Trophoblast cell (in vitro differentiated cells and primary cell): ENCODE measurements at places on chromosomes 12 and 14.

DNA sequence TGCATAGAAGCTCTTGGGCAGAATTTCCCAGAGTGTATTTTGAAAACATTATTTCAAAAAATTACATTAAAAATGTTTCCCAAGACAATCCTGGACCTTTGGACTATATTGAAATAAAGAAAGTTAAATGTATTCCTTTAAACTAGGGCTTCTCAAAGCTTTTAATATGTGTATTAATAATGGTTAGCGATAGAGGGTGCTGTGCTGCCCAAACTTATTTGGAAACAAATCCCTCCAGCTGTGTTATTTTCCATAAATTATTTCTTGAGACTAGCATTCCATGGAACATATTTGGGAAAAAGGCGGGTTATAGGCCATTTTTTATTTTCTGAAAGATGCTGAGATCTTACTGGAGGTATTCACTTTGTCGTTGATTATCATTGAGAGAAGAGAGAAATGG lies 397.8 kb upstream of the MIS18BP1 start:
- DNase-seq: no peak
- no peak overlapping the region for H3K4me3 ChIP-seq
- H3K27ac ChIP-seq: no peak overlapping the region
- no peaks in the 10 kb centered on the region for H3K27me3 ChIP-seq
- H3K36me3 ChIP-seq: no peaks in the 10 kb centered on the region

- H3K27ac ChIP-seq: no peak overlapping the region
- H3K4me1 ChIP-seq: peaks cover 5% of the 10 kb centered on the region
- no peaks in the 10 kb centered on the region for H3K27me3 ChIP-seq
- no peak overlapping the region for H3K4me3 ChIP-seq
- H3K36me3 ChIP-seq: no peaks in the 10 kb centered on the region
- DNase-seq: no peak
Observed at GRCh38 chr12:52392465-52393007, 7.1 kb upstream of the KRT84 start.

GRCh38 chr12:128190052-128190451 lies 76.9 kb upstream of the TMEM132C start:
- no peak for DNase-seq
- no peaks in the 10 kb centered on the region for H3K36me3 ChIP-seq
- H3K27me3 ChIP-seq: no peaks in the 10 kb centered on the region
- no peak overlapping the region for H3K27ac ChIP-seq
- no peaks in the 10 kb centered on the region for H3K4me1 ChIP-seq
- no peak overlapping the region for H3K4me3 ChIP-seq

DNA sequence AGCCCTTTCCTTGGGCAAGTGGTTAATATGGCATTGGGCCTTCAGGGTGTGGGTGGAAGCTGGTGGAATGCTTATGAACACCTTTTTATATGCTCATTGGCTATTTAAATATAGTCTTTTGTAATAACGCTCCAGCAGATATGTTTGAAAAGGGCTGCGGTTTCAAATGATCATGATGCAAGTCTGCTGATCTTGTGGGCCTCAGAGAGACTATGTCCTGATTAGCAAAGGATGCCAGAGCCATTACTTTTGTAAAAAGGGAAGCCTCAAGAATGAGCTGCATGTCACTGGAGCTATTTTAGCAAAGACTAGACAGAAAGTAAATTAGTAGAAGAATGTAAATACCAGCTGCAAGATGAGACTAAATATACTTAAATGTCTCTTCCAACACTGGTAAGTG lies 200.5 kb downstream of the GXYLT1 start:
- H3K36me3 ChIP-seq: no peaks in the 10 kb centered on the region
- no peak for DNase-seq
- H3K4me1 ChIP-seq: no peaks in the 10 kb centered on the region
- H3K27me3 ChIP-seq: no peaks in the 10 kb centered on the region
- no peak overlapping the region for H3K4me3 ChIP-seq

GRCh38 chr12:4114986-4115385 lies 158.6 kb upstream of the CCND2 start:
- no peaks in the 10 kb centered on the region for H3K27me3 ChIP-seq
- peaks cover 24% of the 10 kb centered on the region for H3K4me1 ChIP-seq
- no peak for DNase-seq
- H3K4me3 ChIP-seq: no peak overlapping the region

GRCh38 chr14:63928744-63929174 lies 76.0 kb downstream of the SYNE2 start:
- H3K36me3 ChIP-seq: no peaks in the 10 kb centered on the region
- H3K27ac ChIP-seq: no peak overlapping the region
- no peaks in the 10 kb centered on the region for H3K4me1 ChIP-seq
- H3K27me3 ChIP-seq: no peaks in the 10 kb centered on the region
- DNase-seq: no peak
- no peak overlapping the region for H3K4me3 ChIP-seq

DNA sequence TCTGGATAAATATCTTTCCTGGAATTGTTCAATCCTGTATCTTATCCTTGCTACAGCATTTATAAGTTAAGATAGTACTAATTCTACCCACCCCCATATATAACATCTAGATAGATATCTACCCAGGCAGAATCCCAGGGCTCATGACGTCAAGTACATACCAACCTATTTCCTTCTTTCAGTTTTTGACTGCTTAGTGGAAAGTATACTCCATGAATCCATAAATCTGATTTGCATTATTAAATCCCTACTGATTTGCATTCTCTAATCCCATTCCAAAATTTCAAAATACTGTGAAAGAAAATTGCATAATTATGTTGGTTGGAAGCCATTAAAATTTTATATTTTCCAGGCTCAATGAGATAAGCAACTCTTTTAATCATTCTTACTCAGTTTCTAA lies 111.7 kb downstream of the KITLG start:
- no peak overlapping the region for H3K27ac ChIP-seq
- H3K4me3 ChIP-seq: no peak overlapping the region
- no peaks in the 10 kb centered on the region for H3K4me1 ChIP-seq
- H3K27me3 ChIP-seq: no peaks in the 10 kb centered on the region
- DNase-seq: no peak

GRCh38 chr12:126998747-126999285 lies 1268.2 kb upstream of the TMEM132C start:
- no peak for DNase-seq
- no peaks in the 10 kb centered on the region for H3K36me3 ChIP-seq
- H3K27ac ChIP-seq: no peak overlapping the region

GRCh38 chr12:110742096-110742717 lies 484 bp downstream of the PPP1CC start:
- H3K4me1 ChIP-seq: peaks cover 7% of the 10 kb centered on the region
- peak; percentile 27 for DNase-seq
- H3K36me3 ChIP-seq: peaks cover 4% of the 10 kb centered on the region
- H3K4me3 ChIP-seq: peak overlapping the region; percentile 99
- H3K27me3 ChIP-seq: no peaks in the 10 kb centered on the region

- no peak overlapping the region for H3K27ac ChIP-seq
- no peaks in the 10 kb centered on the region for H3K4me1 ChIP-seq
- no peak overlapping the region for H3K4me3 ChIP-seq
Observed at GRCh38 chr12:80798281-80798680, 81.6 kb downstream of the MYF5 start.

DNA sequence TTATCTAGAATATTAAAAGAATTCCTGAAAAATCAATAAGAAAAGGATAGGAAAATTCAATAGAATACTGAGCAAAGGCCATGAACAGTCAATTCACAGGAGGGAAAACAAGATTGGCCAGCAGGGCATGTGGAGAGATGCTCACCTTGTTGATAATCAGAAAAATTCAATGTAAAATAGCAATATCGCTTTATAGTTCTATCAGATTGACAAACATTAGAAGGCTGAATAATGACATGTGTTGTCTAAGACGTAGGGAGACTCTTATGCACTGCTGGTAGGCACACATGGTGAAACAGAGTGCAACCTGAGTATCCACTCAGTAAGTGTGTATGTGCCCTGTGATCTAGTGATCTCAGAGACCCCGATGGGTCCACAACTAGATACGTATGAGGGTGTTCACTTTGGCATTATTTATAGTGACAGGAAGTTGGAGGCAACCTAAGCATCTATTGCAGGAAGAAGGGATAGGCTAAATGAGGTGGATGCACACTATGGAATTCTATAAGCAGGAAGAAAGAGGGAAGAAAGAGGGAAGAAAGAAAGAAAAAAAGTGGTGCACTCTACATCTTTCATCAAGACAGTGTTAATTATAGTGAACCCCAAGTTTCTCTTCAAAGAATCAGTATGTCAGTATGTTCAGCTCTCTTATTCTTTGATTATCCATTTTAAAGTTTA lies 3.8 kb upstream of the ANKRD33 start:
- no peaks in the 10 kb centered on the region for H3K27me3 ChIP-seq
- H3K4me1 ChIP-seq: no peaks in the 10 kb centered on the region
- H3K4me3 ChIP-seq: no peak overlapping the region
- no peak overlapping the region for H3K27ac ChIP-seq

- no peaks in the 10 kb centered on the region for H3K4me1 ChIP-seq
- no peak for DNase-seq
- no peak overlapping the region for H3K4me3 ChIP-seq
- H3K27ac ChIP-seq: no peak overlapping the region
Observed at GRCh38 chr12:57031138-57031725, 14.9 kb upstream of the TAC3 start.

DNA sequence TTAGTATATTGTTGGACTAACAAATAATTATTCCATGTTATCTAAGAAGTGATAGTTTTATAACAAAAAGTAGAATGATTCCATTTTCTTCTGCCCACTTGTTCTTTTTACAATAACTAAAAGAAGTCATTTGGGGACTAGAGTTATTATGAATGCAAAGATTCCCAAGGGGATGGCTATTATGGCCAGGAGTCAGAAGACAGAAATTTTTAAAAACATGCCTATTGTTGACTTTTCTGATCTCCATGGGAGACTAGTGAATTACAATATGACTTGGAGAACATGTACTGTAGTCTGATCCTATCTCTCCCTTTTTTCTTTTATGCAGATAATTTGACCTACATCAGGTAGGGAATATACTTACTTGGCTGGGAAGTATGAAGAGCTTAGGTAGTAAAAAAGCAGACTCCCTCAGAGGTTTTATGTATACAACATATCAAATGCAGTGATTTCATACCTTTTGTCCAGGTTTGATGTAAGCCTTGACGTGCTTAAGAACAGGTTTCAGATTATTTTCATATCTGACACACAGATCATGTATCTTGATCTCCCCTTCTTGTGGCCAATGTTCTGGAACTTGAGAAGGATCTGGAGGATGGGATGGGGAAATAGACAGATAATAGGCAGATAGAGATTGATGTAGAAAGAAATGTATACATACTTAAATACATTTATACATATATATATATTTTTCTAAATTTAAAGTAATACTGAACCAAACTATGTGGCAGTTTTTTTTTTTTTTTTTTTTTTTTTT lies 41.0 kb upstream of the KCNJ8 start:
- H3K4me1 ChIP-seq: no peaks in the 10 kb centered on the region
- no peaks in the 10 kb centered on the region for H3K27me3 ChIP-seq
- H3K36me3 ChIP-seq: no peaks in the 10 kb centered on the region

GRCh38 chr14:96252999-96253539 lies 2.9 kb upstream of the BDKRB1 start:
- peaks cover 35% of the 10 kb centered on the region for H3K4me1 ChIP-seq
- H3K27me3 ChIP-seq: no peaks in the 10 kb centered on the region
- peak; percentile 32 for DNase-seq
- no peaks in the 10 kb centered on the region for H3K36me3 ChIP-seq
- peak overlapping the region; percentile 85 for H3K27ac ChIP-seq

- H3K4me3 ChIP-seq: no peak overlapping the region
- H3K27ac ChIP-seq: no peak overlapping the region
- no peaks in the 10 kb centered on the region for H3K4me1 ChIP-seq
- peaks cover 65% of the 10 kb centered on the region for H3K36me3 ChIP-seq
- no peak for DNase-seq
Observed at GRCh38 chr12:120095736-120096135, 20.8 kb downstream of the RAB35 start.

- no peaks in the 10 kb centered on the region for H3K27me3 ChIP-seq
- H3K36me3 ChIP-seq: no peaks in the 10 kb centered on the region
- no peaks in the 10 kb centered on the region for H3K4me1 ChIP-seq
- H3K27ac ChIP-seq: no peak overlapping the region
- DNase-seq: no peak
Observed at GRCh38 chr12:91687052-91688017, 458.3 kb downstream of the BTG1 start.

- peak; percentile 40 for DNase-seq
- no peaks in the 10 kb centered on the region for H3K27me3 ChIP-seq
- H3K36me3 ChIP-seq: no peaks in the 10 kb centered on the region
- H3K4me3 ChIP-seq: no peak overlapping the region
- H3K4me1 ChIP-seq: no peaks in the 10 kb centered on the region
Observed at GRCh38 chr12:83389237-83389996, 702.7 kb downstream of the TMTC2 start.

DNA sequence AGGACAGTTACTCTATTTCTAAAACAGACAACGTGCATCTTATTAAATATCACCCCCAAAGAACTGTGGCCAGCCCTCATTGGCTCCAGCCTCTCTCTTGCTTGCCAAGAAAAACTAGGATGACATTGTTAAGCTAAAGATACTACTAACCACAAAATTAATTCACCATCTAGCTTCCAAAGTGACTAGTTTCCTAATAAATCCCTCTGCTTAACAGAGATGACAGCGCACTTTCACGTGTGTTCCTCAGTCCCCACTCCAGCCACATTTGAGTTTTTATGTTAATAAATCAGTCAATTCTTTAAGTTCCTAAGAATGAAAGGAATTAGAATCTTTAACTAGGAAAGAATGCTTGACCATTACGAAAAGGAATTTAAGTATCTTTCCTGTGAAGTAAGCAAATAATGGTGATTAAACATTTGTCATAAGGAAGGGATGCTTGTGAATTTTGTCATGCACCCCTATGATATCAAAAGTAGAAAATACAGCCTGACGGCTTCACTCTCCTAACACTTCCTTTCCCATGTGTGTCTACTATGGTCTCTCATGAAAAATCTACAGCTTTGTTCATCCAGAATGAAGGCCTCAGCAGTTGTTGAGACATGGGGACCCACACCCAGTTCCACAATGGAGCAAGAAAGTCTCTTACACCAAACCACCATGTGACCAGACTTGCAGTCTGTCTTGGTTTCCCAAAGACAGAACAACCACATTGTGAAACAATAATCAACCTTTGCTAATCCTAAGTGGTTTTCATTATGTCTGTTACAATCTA lies 8.1 kb downstream of the CORO1C start:
- no peak overlapping the region for H3K4me3 ChIP-seq
- H3K4me1 ChIP-seq: peaks cover 14% of the 10 kb centered on the region
- no peak for DNase-seq

DNA sequence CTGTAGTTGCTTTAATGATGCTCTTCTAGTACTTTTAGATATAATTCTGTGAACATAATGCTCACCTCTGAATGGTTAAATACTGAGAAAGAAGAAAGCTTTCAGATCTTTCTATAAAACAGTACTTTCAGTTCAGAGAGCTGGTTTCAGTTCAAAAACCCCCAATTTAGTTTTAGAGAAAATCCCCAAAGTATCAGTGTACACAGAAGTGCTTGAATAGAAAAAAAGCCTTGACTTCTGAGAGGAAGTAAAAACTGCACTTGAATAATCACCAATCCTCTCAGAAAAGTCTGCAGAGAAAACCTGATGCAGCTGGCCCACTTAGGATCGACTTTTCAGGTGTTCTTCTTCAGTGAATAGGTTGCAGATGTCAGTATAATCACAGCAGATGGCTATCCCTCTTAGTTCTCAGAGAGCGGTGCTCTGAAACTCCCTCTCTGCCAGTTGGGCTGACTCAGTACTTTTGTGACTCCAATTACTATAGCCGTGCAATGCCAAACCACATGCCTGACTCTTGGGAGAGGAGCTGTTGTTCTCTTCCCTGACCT lies 616.3 kb downstream of the LRFN5 start:
- no peaks in the 10 kb centered on the region for H3K27me3 ChIP-seq
- H3K4me3 ChIP-seq: no peak overlapping the region
- no peak overlapping the region for H3K27ac ChIP-seq
- H3K4me1 ChIP-seq: no peaks in the 10 kb centered on the region
- no peaks in the 10 kb centered on the region for H3K36me3 ChIP-seq
